ENCODE measurements at places on chromosomes 1 and 21.
A peak's percentile ranks its signal among the peaks of the same experiment; 100 is the strongest.

DNA sequence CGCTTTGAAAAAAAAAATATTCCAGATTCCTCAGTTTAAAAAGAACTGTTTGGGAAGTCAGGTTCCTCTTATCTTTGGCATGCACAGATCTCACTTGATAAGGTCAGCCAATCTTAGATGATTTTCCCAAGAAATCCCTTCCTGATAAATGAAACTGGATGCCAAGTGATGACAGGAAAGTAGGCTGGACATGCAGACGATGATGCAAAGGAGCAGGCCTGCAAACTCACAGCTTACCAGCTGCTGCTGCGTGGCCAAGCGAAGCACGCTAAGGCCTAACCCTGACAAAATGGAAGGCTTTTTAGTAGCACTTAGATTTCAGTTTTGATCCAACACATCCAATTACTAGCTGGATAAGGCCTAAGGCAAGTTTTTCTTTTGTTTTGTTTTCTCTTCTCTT is 10.1 kb downstream of the TADA1 start:
- DNase-seq = no peak

DNA sequence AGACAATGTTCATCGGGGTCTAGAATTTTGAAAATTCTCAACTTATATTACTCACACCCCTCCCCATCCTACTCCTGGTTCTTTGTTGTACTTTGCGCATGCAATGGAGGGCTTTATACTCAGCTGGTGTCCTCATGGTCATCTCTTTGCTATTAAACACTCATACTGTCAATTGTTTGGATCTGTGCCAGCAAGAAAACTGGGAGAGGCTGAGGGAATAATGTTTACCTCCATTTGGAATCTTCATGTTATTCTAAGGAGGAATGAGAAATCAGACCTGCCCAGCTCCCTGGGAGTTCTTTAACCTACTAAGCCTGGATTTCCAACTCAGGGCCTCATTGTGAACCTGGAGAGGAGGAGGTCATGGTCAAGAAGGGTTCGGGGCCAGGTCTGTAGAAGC is 143.9 kb upstream of the DNAH14 start:
- DNase-seq = no peak

GRCh38 chr1:112264010-112264409 is 132.0 kb upstream of the CTTNBP2NL start:
- DNase-seq = no peak

DNA sequence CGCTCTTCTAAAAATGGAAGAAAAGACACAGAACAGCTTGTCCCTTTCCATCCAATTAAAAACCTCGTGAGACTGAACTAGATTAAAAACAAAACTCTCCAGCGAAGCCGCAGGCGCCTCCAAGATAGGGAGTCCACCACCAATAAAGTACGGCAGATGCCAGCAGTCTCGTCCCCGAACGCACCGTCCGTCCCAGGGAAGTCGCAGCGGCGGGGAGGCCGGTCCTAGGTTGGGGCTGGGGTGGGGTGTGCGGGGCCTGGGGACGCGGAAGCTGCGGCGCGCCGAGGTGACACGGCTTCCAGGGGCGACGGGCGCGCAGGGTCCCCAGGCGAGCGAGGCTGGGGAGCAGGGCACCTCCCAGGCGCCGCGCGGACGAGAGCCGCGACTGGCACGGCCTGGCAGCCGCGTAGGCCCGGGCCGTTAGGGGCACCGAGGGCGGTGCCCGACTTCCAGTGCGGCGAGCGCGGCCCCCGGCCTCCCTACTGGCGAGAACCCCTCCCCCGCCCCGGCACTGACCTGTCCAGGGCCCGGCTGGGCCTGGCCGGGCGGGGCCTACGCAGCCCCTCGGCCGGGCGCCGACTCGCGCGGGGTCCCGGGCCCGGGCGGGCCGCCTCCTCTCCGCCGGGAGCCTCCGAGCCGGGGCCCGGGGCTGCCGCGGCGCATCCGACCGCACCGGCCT is 28.3 kb upstream of the A3GALT2 start:
- peak; percentile 60 for DNase-seq

DNA sequence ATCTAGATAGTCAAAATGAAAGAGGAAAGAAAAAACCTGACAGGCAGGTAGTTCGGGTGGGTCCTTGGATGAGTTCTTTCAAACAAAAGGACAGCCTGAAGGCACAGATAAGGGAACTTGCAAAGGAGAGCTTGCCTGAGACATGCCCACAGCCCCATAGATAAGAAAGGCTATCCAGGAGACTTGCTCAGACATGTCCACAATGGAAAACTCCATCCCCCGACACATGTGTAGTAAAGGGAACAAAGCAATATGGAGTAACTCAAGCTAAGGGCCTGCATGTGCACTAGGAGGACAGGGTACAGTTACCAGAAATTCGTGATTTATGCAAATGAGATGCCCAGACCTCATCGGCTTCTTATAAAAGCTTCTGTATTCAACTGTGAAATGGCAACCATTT is 281.5 kb downstream of the NEGR1 start:
- DNase-seq = no peak

- no peak for DNase-seq
Observed at GRCh38 chr1:15337656-15338402, 71.9 kb upstream of the EFHD2 start.

GRCh38 chr1:241611063-241611462 is 29.1 kb downstream of the CHML start:
- DNase-seq = no peak

DNA sequence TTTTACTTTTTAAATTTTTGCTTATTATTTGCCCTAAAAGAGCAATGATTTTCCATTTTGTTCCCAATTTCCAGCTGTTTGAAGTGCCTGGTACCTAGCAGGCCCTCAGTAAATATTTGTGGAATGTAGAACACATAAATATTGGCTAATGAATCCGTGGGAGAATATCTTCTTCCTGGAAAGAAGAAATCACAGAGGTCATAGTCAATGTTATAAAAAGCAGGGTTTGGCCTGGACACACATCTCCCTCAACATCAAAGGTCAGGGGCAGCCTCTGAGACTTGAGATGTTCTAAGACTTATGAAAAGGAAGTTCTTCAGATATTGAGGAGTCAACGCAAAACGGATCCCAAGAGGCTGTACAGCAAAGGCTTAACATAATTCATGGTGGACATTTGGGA is 358.1 kb downstream of the HHAT start:
- no peak for DNase-seq

GRCh38 chr1:153608089-153608682 is 4.8 kb downstream of the S100A16 start:
- DNase-seq = no peak

GRCh38 chr1:117598489-117598888 is 7.4 kb upstream of the TENT5C start:
- DNase-seq = no peak

GRCh38 chr21:33894736-33895288 is 20.8 kb downstream of the ATP5PO start:
- DNase-seq = peak; percentile 93

- DNase-seq = no peak
Observed at GRCh38 chr21:25300632-25301031, 306.6 kb downstream of the MRPL39 start.

GRCh38 chr1:17549384-17549783 is 9.9 kb downstream of the ARHGEF10L start:
- no peak for DNase-seq

GRCh38 chr1:14659913-14660312 is 61.4 kb downstream of the KAZN start:
- DNase-seq = no peak

DNA sequence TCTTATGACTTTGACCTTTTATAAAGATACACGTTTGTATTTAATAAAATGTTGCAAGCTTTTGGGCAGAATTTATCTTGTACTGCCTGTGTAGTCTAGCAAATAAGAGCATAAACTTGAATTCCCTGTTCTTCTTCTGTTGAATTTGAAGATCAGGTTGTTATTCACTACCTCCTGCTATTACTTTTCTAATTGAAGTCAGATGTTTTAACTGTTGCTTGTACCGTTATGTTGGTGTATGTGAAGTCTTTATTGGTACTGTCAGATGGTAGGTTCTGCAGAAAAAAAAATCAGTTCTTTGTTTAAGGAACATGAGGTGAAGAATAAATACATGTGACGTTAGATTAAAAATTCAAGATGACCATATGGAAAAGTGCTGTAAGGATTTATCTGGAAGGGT is 69.1 kb downstream of the DYRK1A start:
- DNase-seq = no peak

DNA sequence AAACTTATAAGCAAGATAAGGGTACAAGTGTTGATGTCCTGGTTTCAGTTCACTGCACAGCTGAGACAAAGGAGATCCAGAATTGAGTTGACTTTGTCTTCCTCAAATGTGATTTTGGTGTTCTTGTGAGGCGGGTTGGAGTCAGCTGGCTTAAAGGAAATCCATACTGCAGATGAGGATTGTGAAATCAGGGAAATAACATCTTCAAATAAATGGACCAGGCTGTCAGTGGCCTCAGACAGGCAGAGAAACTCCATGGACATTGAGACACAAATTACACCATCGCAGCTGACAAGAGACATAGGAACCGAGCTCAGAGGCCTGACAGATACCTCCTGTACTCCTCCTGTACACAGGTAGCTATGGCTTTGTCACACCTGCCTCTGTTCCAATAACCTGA is 27.0 kb upstream of the REG4 start:
- DNase-seq = no peak

DNA sequence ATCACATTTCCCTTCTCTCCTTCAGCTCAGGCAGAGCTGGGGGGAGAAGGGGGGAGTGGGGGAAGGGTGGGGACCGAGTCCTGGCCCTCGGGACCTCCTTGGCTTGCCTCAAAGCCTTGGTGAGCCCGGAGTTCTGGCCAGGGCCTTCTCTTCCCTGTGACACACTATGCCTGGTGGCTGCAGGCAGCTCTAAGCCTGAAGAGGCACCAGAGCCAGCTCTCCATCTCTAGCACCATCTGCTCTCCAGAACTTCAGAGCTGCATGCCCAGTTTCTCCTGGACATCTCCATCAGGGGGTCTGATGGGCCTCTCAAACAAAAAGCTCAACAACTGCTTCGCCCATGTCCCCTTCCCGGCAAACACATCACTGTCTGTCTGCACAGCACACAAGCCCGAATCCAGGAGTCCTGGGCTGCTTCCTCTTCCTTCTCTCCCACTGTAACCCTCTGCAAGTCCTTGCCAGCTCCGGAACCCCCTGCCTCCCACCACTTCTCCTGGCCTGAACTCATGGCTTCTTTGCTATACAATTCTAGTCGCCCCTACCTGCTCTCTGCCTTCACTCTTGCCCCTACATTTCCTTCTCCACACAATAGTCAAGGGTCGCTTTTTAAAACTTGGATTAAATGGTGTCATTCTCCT is 26.5 kb downstream of the KIAA1614 start:
- no peak for DNase-seq

DNA sequence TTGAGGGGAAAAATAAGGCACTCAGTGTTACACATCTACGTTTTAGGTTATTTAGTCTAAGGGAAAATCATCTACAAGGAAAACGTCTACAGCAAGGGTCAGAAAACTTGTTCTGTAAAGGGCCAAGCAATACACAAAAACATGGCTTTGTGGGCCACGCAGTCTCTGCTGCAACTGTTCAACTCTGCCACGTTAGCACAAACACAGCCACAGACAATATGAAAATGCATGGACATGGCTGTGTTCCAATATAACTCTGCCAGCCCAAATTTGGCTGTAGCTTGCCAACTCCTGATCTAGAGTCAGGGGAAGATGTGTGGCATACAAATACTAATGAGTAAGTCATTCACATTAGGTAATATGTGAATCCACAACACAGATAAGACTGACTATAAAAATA is 40.7 kb downstream of the COA6 start:
- DNase-seq = no peak

DNA sequence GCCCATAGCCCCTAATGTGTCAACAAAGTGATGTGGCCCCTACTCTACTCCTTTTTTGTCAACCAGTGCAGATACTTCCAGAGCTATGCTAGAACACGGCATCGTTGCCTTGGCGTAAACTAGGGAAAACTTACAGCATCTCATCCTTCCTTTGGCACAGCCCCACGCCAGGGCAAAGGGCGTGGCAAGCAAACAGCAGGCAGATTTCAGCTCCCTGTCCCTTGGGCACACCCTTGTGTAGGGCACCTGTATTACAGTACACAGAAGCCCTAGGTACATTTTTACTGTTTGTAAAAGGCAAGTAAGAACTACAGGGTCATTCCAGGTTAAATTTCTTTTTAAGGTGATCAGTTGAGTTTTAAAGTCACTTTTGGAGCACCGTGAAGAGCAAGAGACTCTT is 29.3 kb downstream of the PRDX6 start:
- no peak for DNase-seq

DNA sequence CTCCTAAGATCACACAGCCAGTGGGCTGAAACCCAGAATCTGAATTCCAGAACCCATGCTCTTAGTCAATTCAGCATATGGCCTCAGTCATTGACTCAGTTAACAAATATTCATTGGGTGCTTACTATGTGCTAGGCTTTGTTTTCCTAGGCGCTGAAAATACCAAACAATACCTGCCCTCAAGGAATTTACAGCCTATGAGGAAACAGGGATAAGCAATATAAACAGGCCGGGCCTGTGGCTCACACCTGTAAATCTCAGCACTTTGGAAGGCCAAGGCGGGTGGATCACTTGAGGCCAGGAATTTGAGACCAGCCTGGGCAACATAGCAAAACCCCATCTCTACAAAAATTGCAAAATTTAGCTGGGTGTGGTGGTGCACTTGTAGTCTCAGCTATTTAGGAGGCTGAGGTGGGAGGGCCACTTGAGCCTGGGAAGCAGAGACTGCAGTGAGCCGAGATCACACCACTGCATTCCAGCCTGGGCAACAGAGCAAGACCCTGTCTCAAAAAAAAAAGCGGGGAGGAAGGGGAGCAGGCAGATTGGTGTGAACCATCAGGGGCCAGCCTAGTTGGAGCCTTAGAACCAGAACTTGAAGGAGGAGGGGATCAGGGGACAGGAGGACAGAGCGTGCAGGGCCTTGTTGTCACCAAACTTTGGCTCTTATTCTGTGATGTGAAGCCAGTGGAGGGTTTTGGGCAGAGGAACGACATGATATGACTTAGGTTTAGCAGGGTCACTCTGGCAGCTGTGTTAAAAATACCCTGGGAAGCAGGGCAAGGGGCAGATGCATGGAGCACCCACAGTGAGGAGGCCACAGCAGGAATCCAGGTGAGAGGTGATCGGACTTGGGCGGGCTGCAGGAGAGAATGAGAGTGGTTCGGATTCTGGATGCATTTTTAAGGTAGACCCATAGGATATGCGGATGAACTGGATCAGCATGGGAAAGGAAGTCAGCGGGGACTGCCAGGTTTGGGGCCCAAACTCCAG is 5.8 kb downstream of the TINAGL1 start:
- DNase-seq = no peak

DNA sequence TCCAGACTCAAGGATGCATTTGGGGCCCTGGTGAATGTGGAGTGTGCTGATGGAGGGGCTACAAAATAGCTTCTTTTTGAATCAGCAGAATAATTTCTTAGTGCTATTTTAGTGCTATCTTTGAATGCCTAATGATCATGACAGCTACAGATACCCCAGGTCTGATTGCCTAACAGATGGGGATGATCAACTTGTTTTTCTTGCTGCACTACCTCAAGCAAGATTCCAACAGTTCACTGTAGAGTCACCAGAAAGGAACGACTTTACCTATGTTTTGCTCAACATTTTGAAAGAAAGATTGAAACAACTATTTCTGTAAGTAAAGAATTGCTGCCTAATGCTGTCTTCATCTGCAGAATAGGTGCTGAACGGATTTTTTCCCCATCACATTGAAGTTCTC is 42.6 kb upstream of the VAV3 start:
- DNase-seq = no peak

- DNase-seq = no peak
Observed at GRCh38 chr1:235018161-235018560, 110.5 kb downstream of the TOMM20 start.
